ENCODE measurements at places on chromosomes 2 and 18.

GRCh38 chr18:46771141-46771540 lies 14.3 kb upstream of the ST8SIA5 start:
- DNase-seq, result no peak

DNA sequence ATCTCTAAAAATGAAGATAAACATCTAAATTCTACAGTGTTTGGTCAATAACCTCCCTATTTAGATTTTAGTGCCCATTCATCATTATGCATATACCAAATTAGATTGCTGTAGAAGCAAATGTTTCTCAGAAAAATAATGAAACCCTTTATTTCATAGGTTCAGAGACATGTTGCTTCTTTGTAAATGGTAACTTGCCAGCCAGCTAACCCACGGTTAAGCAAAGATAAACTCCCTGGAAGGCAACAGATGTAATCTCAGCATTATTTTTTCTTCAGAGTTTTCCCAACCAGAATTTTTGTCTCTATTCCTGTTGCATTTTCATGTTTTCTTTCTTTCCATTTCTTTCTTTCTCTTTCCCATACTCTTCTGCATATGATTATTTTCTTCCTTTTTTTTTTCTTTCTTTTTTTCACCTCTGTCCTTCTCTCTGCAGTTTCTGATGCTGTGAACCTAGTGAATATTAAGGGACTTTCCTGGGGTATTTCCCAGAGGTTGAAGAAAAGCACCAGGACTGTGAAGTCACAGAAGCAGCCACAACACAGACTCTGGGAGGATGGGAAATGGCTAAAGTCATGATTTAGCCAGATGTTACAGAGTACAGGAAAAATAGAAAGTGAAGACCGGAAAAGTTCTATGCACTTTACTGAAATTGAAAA lies 50.0 kb upstream of the DSG1 start:
- no peak for DNase-seq

- no peak for DNase-seq
Measured at GRCh38 chr2:157067562-157067961, 189.9 kb upstream of the GALNT5 start.

- no peak for DNase-seq
Measured at GRCh38 chr18:8616028-8616401, 6.8 kb downstream of the RAB12 start.

All from psoas muscle (tissue), 8 donors.